ENCODE measurements at places on chromosomes 6 and 20.

DNA sequence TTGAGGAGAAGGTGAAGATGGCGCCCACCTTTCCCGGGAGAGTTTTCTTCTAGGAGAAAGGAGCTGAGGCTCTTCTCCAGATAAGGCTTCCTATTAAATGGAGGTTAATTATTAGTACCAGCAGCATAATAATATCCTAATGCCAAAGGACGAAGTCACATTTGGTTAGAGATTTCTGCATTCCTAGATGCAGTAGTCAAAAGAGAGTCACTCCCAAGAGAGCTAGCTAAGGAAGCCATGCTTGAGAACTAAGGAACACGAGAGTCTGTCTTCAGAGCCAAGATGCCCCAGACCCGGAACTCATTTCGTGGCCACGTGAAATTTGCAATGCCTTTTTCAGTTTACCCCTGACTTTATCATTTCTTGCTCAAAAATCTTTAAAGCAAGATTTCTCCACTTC lies 132.7 kb downstream of the TSHZ2 start:
- DNase-seq: no peak

DNA sequence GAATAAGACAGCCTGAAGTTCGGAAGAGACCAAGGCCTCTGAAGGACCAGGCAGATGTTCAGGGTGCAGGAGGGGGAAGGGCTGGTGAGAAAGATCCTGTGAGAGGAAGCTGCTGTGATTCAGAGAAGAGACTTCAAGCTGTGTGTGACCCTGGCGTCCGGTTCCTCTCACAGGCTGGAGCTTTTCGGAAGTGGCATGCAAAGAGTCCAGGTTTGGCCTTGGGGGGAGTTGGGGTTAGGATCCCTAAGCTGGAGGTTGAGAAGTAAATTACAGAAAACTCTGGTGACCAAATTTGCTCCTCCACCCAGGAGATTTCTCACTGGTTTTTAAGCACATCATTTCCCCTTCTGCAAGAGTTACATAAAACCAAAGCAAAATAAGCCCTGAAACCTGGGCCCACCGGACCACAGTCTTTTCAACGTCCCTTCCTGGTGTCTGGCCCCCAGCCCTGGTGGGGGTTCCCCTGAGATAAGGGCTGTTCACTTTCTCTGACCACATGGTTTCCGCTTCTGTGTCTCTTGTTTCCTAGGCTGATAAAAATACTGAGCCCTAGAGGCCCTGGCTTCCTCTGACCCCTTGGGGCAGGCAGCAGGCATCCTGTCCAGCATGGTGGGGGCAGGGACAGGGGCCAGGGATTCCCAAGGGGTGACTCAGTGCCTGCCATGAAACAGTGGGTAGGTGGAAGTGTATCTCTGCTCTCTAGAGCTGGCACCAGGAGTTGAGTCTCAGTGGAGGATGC lies 12.0 kb upstream of the LTA start:
- DNase-seq: peak; percentile 34

DNA sequence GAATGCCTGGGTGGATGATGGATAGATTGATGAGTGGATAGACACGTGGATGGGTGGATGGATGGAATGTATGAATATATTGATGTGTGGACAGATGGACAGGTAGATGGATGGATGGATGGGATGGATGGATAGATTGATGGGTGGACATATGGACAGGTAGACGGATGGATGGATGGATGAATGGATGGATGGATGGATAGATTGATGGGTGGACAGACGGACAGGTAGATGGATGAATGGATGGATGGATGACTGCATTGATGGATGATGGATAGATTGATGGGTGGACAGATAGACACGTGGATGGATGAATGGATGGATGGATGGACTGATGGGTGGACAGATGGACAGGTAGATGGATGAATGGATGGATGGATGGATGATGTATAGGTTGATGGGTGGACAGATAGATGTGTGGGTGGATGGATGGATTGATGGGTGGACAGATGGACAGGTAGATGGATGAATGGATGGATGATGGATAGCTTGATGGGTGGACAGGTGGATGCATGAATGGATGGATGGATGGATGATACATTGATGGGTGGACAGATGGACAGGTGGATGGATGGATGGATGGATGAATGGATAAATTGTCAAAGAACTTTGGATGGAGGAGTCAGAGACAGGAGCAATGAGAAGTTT lies 171.4 kb upstream of the AFDN start:
- no peak for DNase-seq

DNA sequence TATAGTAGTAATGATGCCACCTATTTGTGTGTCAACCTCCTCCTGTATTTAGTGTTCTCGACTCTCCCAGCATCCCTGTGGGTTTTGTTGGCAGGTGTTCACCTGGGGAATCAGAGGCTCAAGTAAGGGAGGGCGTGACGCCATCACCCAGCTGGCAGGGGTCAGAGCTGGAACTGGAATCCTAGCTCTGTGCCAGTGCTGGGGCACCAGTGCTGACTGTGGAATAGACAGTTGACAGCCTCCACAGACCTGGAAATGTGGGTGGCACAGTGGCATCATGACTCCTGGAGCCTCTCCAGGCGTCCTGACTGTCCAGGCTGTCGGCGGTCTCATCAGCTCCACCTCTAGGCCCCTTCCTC lies 102.8 kb downstream of the SYCP2 start:
- DNase-seq: no peak

DNA sequence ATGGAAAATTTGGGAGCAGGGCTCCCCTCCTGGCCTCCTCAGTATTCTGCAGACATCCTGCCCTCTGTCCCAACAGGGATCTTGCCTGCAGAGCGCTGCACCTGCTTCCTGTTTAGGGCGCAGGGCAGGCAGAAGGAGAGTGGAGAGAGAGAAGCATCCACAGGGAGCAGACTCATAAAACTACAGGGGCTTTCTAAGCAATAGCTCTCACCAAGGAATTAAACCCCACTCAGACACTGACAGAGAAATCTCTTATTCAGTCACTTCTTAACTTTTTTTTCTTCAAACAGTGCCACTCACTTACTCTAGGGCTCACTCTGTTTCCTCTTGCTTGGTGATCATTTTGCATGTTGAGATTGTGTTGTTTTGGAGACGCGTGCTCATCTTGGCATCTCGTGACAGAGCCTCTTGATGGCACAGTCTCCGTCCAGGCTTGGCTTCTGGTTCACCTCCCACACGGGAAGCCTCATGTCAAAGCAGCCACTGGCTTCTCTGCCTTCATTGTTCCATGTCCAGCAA lies 153.1 kb upstream of the INSM1 start:
- no peak for DNase-seq

DNA sequence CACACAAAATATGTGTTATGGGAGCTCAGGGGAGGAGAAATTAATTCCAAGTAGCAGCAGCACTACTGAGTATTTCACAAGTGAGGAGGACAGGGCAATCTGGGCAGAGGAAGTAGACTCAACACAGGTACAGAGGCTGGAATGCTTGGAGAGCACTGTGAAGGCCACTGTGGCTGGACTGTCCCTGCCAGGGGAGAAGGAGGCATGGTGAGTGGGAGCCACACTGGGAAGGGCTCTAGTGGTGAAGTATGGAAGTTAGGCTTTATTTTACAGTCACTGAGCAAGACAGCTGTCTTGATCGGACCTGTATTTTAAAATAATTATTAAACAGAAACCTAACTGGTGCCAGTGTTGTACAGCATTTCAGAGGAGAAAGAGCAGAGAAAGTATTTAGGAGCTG lies 28.8 kb downstream of the FAM229B start:
- DNase-seq: no peak

- DNase-seq: no peak
Observed at GRCh38 chr6:37549154-37549553, 49.5 kb upstream of the CCDC167 start.

DNA sequence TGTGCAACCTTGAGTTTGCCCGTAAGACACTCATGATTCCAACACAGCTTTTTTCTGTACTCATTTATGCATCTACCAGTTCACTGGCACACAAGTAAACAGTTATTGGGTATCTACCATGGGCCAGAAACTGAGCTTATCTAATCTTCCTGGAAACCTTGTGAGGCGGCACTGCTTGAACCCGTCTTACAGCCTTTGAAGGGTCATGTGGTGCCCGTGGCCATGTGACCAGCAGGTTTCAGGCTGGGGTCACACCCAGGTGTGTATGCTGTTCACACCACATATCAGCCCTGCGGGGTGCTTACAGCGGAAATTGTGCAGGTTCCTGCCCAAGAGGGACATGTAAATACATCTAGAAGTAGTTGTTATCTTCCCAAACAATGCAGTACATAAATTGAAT lies 6.1 kb downstream of the THBD start:
- DNase-seq: no peak

- no peak for DNase-seq
Observed at GRCh38 chr6:155314773-155315515, 660 bp upstream of the TFB1M start.

GRCh38 chr20:50121858-50122271 lies 8.9 kb upstream of the UBE2V1 start:
- no peak for DNase-seq

- no peak for DNase-seq
Observed at GRCh38 chr6:74357321-74357720, 661.3 kb downstream of the CD109 start.

- DNase-seq: no peak
Observed at GRCh38 chr6:46103441-46104115, 26.2 kb upstream of the ENPP4 start.

- DNase-seq: no peak
Observed at GRCh38 chr6:95576998-95577303, 384 bp upstream of the MANEA start.

DNA sequence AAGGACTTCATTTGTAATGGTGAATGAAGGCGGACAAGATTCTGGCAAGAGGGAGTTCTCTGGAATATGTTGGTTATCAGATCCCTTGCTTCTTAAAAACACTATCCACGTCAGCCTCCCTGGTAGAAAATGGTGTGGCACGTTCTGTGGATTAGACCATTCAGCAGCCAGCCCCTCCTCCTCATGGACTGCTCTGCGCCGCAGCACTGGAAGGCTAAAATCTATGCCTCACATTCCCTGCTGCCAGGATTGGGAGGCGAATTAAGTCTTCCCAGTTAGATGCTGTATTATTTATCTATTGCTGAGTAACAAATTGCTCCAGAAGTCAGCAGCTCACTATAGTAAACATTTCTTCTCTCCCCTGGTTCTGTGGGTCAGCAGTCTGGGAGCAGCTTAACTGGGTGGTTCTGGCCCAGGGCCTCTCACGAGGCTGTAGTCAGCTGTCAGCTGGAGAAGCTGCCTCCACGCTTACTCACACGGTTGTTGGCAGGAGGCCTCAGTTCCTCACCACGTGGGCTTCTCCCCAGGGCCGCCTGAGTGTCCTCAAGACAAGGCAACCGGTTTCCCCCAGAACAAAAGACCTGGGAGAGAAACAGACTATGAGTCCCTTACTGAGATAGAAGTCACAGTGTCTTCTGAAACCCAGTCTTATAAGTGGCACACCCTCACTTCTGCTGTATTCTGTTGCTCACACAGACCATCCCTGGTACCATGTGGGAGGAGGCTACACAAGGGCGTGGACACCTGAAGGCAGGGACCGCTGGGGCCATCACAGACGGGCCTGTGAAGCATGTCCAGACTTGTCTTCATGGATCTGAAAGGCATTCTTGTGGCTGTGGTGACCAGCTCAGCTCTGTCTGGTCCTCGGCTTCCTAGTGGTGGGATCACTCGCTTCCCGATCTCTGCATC lies 101.0 kb downstream of the NRN1 start:
- DNase-seq: no peak

DNA sequence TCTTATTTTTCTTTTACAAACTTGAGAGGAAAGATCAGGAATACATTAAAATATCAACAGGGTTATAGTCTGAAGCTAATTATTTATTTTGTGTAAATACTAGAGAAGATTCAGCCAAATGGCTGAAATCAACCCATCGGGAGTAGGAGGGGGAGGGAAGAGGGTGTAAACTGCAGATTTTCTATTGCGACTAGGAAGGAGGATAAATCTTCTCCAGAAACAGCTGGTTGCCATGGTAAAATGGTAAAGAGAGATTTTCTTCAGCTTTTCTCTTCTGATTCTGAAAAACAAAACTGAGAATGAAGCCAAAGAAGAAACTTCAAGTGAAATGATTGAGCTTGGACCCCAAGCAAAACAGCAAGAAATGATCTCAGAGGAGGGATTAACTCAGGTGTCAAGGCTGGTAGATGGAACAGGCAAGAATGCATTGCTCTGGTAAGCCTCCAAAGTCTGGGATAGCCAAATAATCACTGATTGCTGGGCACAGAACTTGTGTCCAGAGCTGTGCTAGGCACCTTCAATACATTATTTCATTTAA lies 193.5 kb upstream of the SPTLC3 start:
- no peak for DNase-seq

DNA sequence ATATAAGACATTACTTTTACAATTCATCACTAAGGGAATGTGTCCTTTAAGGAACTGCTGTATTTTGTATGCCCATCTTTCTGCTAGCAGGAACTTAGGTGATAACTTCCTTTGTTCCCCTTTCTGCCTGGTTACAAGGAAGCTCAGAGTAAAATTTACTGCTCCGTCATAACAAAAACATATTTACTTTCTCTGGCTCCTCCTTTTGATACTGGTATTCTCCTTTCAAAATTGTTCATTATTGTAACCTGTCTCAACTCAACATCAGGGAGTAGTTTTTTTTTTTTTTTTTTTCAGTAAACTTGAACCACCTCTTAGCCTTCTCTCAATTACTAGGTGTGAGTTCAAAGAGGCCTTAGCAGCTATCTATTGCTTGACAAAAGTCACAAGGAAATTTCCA lies 37.1 kb downstream of the RIPOR2 start:
- no peak for DNase-seq

All from activated T-cell treated with anti-CD3 and anti-CD28 coated beads, Interleukin-2, amount 50 U/mL, for 1 hour (primary cell).